GM03348 (cell line): ENCODE measurements at places on chromosomes 7 and 10.

- DNase-seq, result no peak
These were observed 6.1 kb upstream of the TNS3 start for GRCh38 chr7:47587976-47588375.

DNA sequence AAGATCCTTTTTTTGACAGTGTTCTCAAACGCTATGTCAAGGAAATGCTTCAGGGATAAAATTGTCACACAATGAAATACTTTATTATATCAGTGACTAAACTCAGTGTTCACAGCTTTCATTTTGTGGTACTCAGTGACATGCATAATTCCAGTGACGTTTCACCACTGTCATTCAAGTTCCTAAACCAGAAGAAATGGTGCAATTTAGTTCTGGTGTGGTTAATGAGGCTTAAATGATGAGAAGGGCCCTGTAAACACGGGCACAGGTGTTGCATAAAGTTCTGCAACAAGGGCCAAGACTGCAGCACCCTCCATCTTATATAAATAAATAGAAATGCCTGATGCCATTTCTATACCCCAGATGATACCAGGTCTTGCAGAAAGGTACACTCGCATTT lies 1247.1 kb downstream of the GATA3 start:
- no peak for DNase-seq

DNA sequence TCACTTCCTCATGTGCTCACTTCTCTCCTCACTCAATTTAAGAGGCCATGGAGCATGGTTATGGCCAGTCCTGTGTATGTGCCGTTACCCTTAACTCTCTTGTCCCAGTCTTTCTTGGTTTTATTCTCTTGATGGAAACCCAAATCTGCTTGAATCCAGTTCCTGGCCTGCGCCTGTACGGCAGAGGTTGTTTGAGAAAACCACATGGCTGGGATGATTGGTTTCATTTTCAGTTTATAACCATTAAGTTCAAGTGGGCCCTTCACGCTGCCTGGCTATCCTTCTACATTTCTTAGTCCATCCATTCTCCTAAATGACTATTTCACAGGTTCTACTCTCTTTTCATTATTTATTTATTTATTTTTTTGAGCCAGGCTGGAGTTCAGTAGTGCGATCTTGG lies 1.6 kb upstream of the ZNF239 start:
- DNase-seq, result no peak

DNA sequence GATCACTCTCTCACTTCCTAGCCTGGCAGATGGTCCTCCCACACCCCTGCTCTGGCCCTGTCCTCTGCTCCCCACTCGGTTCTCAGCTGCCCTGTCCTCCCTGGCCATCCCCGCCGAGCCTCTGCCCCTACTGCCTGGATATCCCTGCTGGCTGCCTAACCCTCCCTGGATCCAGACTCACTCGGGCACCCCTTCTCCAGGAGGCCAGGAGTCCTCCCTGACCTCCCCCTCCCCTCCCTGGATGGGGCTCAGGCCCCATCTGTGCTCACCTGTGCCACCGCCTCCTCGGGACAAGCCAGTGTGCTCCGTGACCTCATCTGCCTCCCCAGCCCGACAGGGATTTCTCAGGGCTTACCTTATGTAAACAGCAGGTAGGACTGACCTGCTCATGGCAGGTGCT lies 406.1 kb downstream of the TCERG1L start:
- no peak for DNase-seq

DNA sequence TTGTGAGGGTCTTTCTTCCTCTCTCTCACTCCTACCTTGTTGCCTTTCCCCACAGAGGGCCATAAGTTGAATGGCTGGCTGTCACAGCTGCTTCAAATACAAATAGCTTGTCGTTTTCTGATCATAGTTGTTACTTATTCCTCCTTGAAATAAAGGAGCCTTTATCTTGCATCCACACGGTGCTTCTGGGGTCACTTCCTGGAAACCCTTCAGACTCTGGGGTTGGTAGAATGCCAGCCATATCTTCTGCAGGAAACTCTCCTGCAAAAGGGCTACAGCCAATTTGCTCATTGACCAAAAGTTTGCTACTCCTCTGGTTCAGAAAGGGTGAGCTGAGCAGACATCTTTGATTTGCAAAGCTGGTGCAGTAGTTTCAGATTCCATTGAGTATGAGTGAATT lies 70.4 kb downstream of the FAM185A start:
- no peak for DNase-seq

DNA sequence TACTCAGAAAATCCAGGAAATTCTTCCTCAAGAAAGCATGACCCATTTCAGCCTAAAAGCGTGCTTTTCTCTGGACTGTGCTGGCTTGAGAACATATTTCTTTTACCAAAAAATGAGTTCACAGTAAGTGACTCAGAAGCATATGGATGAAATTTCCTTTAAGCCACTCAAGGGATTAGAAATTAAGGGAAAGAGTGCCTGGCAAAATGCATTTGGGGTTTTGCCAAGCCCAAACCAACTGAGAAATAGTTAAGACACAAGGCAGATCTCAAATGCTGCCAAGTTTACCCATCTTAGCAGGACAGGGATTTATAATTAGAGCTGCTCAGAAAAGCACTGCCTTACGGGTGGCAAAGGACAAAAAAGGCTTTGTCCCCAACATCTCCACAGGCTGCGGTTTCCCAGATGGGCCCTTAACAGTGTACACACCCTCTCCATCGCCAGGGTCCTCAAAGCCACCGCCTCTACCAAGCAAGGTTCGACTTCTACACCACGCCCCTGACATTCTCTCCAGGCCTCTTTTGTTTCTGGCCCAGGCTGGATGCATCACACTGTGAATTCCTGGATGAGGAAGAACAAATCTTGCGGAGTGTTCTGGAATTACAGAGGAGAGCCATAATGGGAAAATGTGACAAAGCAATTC lies 30.1 kb upstream of the CDHR3 start:
- peak; percentile 80 for DNase-seq

- DNase-seq, result no peak
These were observed 51.3 kb upstream of the KAT6B start for GRCh38 chr10:74775099-74775498.

DNA sequence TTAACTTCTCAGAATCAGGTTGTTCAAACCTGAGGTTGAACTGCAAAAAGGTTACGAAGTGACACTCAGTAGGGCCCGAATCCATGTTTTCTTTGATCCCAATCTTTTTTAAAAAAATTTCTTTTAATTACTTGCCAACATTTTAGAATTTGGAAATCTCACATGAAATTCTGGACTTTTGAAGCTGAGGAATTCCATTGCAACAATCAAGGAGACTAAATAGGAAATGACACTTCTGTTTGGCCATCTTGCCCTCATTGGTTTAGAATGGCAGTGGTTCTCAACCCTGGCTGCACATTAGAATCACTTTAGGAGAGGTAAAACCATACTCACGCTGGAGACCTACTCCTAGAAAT lies 471 bp upstream of the TOMM7 start:
- DNase-seq, result no peak

DNA sequence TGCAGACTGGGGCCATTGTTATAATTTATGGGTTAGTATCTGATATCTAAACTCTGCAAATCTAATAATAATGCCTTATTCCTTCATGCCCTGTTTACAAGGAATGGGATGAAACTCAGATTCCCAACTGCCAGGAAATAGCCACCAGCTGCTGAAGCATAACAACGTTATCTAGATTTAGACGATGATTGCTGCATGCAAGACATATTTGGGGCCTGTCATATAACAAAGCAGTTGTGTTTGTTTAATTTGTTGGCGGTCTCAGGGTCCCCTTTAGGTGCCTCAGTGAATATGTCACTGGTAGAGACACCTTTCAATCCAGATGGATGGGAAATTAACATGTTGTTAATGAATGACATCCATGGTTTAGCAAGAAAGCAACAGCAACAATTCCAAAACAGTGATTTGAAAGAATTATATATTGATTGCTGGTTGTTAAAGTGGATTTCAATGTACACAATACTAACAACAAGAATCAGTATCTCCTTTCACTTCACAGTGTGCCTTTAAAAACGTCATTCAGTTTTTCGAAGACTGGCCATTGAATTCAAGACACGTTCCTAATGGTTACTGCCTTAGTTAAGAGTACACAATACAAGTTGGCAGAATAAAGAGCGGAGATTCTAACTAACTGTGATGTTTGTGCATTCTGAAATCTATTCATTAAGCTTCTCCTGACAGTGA lies 860.6 kb upstream of the CELF2 start:
- no peak for DNase-seq

GRCh38 chr7:141950806-141951205 lies 4.0 kb upstream of the CLEC5A start:
- DNase-seq, result no peak

- no peak for DNase-seq
These were observed 12.1 kb upstream of the ATAD1 start for GRCh38 chr10:87829986-87830729.

- DNase-seq, result no peak
These were observed 31.8 kb downstream of the CNNM1 start for GRCh38 chr10:99360934-99361333.

DNA sequence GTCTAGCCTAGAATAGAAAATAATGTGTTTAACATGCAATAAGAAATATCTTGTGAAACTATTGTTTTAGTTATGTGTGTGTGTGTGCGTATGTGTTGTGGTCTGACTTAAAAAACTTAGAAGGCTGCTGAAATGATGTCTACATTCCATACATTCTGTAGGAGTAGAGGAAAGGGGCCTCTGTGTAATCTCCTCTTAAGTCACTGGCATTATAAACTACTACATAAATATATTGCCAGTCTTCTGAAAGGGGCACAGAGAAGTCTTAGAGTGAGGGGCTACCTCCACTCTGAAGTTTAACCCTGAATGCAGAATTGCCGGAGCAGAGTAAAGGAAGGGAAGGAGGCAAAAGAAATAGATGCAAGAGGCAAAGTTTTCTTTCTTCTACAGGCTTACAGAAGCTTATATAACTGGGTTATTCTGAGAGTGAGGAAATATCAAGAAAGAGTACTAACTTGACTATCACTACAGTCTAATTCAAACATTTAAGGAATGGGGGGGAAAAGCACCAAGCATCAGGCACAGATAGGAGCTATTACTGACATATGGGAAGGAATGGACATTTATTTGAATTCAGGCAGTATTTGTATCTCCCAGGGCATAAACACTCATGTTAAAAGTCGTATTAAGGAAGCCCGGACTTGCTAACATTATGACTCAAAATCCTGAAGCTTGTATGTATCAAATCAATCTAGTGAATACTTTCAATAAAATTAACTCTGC lies 75.7 kb downstream of the DNAJC1 start:
- peak; percentile 20 for DNase-seq

DNA sequence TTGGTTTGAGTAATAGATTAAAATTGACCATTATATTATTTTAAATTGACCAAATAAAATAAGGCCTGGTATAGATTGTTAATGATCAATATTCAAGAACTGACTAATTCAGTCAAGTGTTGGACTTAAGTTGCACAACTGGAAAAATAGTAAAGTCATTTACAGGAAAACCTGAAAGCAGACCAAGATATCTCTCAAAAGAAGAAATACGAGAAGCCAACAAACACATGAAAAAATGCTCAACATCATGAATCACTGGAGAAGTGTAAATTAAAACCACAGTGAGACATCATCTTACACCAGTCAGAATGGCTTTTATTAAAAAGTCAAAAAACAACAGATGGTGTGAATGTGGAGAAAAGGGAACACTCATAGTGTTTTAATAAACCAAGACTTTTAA lies 80.4 kb upstream of the MALRD1 start:
- no peak for DNase-seq
